HT1080 (cell line): ENCODE measurements at places on chromosomes 1 and 21. TPM values are rescaled to one million over a fixed set of nuclear protein-coding genes. Genes with fewer than 3 reads are reported as not detected.

GRCh38 chr1:17032741-17033140 is 21.0 kb upstream of the ATP13A2 start:
- DNase-seq, result no peak

DNA sequence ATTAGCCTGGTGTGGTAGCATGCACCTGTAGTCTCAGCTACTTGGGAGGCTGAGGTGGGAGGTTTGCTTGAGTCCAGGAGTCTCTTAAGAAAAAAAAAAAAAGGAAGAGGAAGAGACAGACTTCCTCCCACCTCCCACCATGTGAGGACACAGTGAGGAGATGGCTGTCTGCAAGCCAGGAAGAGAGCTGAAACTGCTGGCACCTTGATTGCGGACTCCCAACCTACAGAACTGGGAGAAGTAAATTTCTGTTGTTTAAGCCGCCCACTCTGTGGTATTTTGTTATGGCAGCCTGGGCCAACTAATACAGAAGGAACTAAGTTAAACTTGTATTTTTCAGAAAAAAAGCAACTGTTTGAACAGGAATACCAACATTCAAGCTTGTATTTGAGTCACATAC is 21.7 kb downstream of the DOP1B start:
- no peak for DNase-seq

- no peak for DNase-seq
These were observed 8.0 kb upstream of the JAK1 start for GRCh38 chr1:64974288-64974825.

DNA sequence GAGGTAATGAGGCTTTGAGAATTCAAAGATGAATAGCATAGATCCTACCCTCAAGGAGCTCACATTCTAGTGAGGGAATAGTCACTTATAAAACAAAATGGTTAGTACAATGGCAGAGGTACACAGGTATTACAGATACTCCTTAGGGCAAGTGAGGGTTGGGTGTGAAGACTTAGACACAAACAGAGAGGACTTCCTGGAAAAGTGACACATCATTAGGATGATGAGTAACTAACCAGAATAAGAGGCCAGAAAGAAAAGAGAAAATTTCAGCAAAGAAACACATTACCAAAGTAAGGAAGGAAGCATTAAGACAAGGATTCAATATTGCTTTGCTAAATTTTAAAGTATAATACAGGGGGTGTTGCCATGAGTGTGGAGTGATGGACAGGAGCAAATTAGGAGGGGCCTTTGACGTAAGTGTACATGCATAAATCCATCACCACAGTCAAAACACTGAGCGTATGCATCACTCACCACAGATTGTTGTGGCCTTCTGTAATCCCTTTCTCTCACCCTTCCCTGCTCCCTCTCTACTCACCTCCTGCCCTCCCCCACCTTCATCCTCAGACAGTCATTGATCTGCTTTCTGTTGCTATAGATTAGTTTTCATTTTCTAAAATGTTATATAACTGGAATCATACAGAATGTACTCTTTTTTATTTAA is 7.9 kb downstream of the CD53 start:
- DNase-seq, result peak; percentile 70

Gene RBM11
- 0.13 TPM in 1 of 2 replicates, not detected in the other for total RNA-seq

Gene CELA2B
- not detected in 2 replicates for total RNA-seq

GRCh38 chr1:162878000-162878596 is 17.1 kb upstream of the CCDC190 start:
- DNase-seq, result peak; percentile 73

- DNase-seq, result no peak
These were observed 53.4 kb upstream of the PRKACB start for GRCh38 chr1:84090447-84091245.

DNA sequence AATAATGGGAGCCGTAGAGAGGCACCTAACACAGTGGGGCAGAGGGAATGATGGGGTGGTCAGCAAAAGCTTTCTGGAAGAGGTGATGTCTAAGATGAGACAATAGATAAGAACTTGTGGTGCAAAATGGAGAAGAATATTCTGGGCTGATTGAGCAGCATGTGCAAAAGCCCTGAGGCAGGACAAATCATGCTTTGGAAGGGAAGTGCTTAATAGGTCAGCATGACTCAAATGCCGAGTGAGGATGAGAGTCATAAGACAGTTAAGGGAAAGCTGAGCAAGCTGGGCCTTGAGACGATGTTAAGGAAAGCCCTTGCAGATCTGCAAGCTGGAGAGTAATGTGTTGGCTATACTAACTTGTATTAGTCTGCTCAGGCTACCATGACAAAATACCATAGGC is 37.3 kb upstream of the ASB17 start:
- peak; percentile 39 for DNase-seq
